ENCODE measurements at places on chromosomes 7 and 10. TPM values are rescaled to one million over a fixed set of nuclear protein-coding genes. Genes with fewer than 3 reads are reported as not detected.

The UBE2H gene
- 62.1 TPM for total RNA-seq

The INPP5F gene
- 84.2 TPM for total RNA-seq

The ITPRID1 gene
- total RNA-seq = 4.6 TPM

The SLC35G1 gene
- 13.4 TPM for total RNA-seq

The OIT3 gene
- total RNA-seq = 0.13 TPM

The SFTPA1 gene
- total RNA-seq = not detected

The ARF5 gene
- 234 TPM for total RNA-seq

The DKK1 gene
- 28.9 TPM for total RNA-seq
